A549 treated with CORT108297 at 1 μM for 4 hours (cell line): ENCODE measurements at places on chromosomes 16 and 17. TPM values are rescaled to one million over a fixed set of nuclear protein-coding genes. Genes with fewer than 3 reads are reported as not detected.

TBC1D26 gene
- total RNA-seq, result 0.02 TPM in 1 of 5 replicates, not detected in the others

RAC3 gene
- 22.8 to 41.7 TPM (median 37.9 TPM) in 5 replicates for total RNA-seq

CLDN9 gene
- 0.30 to 0.52 TPM (median 0.35 TPM) in 5 replicates for total RNA-seq

CARD14 gene
- total RNA-seq, result 0.06 to 0.27 TPM (median 0.13 TPM) in 5 replicates

OR4D1 gene
- total RNA-seq, result 0.02 TPM in 1 of 5 replicates, not detected in the others

LRRC37A gene
- total RNA-seq, result 0.51 to 0.95 TPM (median 0.85 TPM) in 5 replicates

KRT31 gene
- not detected in 5 replicates for total RNA-seq

SULT1A1 gene
- total RNA-seq, result 4.3 to 7.2 TPM (median 5.7 TPM) in 5 replicates

TLCD3B gene
- total RNA-seq, result 0.23 to 0.58 TPM (median 0.42 TPM) in 5 replicates

WNT3 gene
- total RNA-seq, result 4.2 to 5.6 TPM (median 5.0 TPM) in 5 replicates

FOXO3B gene
- total RNA-seq, result 3.0 to 4.9 TPM (median 4.4 TPM) in 5 replicates

MYH13 gene
- total RNA-seq, result not detected in 5 replicates

CPHXL2 gene
- not detected in 5 replicates for total RNA-seq

CHMP1A gene
- 96.9 to 102 TPM (median 97.9 TPM) in 5 replicates for total RNA-seq

CA5A gene
- total RNA-seq, result not detected in 5 replicates

KRTAP16-1 gene
- not detected in 5 replicates for total RNA-seq

C16orf54 gene
- not detected in 5 replicates for total RNA-seq
